IMR-90 (cell line): ENCODE measurements at places on chromosomes 1 and 21. TPM values are rescaled to one million over a fixed set of nuclear protein-coding genes. Genes with fewer than 3 reads are reported as not detected.

- DNase-seq, result no peak
Observed at GRCh38 chr1:242602001-242602400, 77.5 kb upstream of the PLD5 start.

The KCNJ9 gene
- total RNA-seq, result not detected in 2 replicates

DNA sequence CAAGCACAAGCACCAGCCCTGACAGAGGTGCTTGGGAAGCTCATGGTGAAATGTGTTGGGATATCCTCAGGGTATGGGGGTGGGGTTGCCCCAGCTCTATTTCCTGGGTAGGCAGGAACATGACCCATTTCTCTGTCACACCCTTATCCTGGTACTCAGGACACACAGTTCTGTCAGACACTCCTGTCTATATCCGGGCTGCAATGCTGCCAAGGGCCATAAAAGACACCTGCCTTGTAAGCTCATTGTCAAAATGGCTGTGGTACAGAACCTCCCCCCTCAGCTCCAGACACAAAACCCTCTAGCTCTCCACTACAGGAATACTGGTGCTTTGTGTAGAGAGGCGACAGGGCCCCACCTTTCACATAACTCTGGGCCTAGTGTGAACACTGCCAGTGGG, 636.7 kb downstream of the PLA2G4A start:
- no peak for DNase-seq

The RNU1-3 gene
- under 0.01 TPM in 2 replicates for total RNA-seq

DNA sequence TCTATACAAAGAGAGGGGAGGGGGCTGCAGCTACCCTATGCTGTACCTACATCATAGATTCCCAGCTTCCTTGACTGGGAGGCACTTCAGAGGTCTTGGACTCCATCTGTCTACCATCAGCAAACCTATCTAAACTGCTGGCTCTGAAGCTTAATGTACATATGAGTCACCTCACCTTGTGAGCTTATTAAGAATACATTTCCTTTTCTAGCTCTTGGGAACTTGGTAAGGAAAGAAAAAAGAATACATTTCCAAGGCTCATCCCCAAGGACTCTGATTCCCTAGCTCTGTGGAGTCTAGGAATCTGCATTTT, 50.0 kb upstream of the PRELP start:
- peak; percentile 67 for DNase-seq

The TMEM69 gene
- total RNA-seq, result 14.2 and 19.9 TPM in 2 replicates

DNA sequence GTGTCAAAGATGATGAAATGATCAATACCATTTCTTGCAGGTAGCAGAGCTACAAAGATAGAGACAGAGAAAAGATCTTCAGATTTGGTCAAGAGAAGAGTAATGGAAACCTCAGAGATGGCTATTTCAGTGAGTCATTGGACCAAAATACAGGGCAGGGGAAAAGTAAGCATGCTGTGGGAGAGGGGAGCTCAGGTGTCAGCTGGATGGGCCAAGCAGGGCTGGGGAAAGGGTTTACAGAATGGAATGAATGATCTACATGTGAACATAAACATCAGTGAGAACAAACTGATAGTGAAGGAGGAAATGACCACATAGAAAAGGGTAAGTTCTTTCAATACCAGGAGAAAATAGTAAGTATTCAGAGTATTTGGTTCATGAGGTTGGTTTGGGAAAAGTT, 61.4 kb upstream of the CNN3 start:
- DNase-seq, result peak; percentile 91

The NCF2 gene
- total RNA-seq, result 2.8 and 3.2 TPM in 2 replicates

DNA sequence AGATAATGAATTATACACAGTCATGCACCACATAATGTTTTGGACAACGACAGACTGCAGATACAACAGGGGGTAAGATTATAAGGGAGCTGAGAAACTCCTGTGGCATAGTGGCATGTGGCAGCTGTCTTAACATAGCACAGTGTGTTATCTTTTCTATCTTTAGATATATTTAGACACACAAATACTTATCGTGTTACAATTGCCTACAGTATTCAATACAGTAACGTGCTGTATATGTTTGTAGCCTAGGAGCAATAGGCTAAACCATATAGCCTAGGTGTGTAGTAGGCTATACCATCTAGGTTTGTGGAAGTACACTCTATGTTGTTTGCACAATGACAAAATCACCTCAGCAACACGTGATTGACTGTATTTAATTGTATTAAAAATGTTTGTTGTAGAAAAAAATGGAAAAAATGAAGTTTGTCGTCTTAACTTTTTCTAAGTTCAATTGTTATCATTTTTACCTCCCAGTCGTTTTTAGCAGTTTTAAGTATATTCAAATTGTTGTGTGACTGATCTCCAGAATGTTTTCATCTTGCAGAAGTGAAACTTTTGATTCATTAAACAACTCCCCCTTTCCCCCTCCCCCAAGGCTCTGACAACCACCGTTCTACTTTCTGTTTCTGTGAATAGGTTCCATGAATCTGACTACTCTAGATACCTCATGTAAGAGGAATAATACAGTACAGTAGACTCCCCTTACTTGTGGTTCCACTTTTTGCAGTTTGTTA, 351.0 kb upstream of the B3GALT2 start:
- DNase-seq, result no peak

The RGS1 gene
- total RNA-seq, result not detected in 2 replicates

- DNase-seq, result peak; percentile 36
Observed at GRCh38 chr1:113783254-113784103, 24.2 kb upstream of the PHTF1 start.

The ZNF593OS gene
- total RNA-seq, result not detected in 2 replicates

The FMOD gene
- total RNA-seq, result 0.18 and 0.28 TPM in 2 replicates

- DNase-seq, result no peak
Observed at GRCh38 chr21:35273333-35273732, 224.2 kb upstream of the RUNX1 start.

The SGIP1 gene
- 27.1 and 43.6 TPM in 2 replicates for total RNA-seq

GRCh38 chr1:162629077-162629627, 3.1 kb upstream of the DDR2 start:
- no peak for DNase-seq

DNA sequence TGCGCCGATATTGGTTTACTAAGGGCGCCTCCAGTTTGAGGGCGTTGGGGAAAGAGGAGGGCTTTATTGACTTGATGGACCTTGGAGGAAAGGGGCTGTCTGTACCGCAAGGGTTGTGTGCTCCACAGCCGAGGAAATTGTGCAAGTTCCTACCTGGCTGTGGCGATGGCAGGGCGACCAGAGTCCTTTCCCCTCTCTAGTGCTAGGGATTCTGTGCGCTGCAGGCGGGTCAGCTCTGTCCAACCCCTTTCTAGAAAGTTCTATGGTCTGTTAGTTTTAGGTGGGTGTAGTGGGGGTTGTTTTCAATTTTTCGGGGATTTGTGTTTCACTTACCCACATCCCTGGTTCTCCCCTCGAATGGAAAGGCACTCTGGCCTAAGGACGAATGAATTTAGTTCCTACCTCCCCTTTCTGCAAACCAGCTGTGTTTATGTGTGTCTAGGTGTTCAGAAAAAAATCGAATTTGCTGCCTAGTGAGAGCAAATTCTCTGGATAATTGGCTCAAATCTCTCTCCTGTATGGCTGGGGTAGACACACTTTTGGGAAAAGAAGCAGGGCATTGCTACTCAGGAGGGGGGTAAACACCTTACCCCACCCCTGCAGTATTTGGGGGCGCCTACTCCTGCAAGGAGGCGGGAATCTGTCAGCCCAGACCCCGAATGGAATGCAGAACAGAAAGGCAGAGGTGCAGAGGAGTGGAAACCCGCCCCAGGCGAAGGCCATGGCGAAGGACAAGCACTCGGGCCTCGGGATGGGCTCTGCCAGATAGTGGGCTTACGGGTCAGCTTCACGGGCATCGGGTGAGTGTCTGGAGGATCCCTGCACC, 2.0 kb downstream of the DMBX1 start:
- no peak for DNase-seq

- no peak for DNase-seq
Observed at GRCh38 chr1:154456631-154457030, 45.4 kb upstream of the TDRD10 start.

The NMNAT2 gene
- 0.36 and 0.56 TPM in 2 replicates for total RNA-seq

GRCh38 chr1:93699049-93699384, 17.4 kb upstream of the BCAR3 start:
- no peak for DNase-seq

DNA sequence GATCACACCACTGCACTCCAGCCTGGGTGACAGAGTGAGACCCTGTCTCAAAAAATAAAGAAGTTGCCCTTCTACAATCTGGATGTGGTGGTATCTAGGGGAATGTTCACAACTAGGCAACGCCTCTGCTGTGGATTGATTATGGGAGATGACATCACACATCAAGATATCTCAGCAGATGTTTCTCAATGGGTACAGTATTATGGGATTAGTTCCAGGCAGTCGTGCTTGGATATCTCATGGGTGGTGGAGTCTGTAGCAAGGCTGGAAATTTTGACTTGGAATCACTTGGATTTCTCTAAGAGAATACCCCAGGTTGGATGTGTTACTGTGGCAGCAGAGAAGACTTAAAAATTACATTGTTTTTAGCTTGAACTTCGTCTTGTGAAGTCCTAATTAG, 7.7 kb downstream of the IFNAR2 start:
- DNase-seq, result no peak

GRCh38 chr1:235854347-235854746, 12.4 kb downstream of the LYST start:
- no peak for DNase-seq

The OR14K1 gene
- total RNA-seq, result not detected in 2 replicates

DNA sequence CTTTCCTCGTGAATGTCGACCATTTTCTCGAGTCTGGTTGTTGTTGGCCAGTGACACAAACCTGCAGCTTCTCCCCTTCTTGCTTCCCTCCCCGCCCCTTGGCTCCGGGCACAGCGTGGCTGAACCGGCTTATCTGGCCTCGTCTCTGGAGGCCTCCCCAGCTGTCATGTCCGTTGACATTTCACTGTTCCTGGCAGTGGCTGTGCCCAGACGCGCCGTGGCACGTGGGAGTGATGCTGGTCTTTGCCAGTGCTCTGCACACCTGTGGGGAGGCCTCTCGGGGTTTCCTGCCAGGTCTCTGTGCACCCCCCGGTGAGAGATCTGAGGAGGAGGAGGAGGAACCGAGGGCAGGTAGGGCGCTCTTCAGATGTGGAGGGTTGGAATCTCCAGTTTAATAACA, 23.7 kb downstream of the SKI start:
- DNase-seq, result no peak

GRCh38 chr1:27136236-27136551, 18.7 kb downstream of the SLC9A1 start:
- peak; percentile 42 for DNase-seq

GRCh38 chr1:178682429-178682828, 42.6 kb upstream of the RALGPS2 start:
- DNase-seq, result no peak

DNA sequence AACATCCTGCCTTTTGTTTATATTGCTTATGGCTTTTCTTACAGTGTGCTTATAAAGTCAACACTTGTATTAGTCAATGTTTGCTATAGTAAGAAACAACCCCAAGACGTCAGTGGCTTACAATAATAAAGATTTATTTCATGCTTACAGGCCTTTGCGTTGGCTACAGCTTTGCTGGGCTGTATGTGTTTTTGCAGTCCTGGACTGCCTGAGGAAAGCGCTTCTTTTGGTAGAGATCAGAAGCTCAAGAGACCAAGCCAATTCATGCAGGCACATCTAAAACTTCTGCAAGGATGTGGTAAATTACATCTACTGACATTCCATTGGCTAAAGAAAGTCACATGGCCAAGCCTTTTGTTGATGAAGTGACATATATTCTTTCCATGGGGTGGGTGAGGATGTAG, 17.5 kb upstream of the PRKAA2 start:
- peak; percentile 70 for DNase-seq

- DNase-seq, result no peak
Observed at GRCh38 chr1:44757420-44757819, 17.8 kb downstream of the KIF2C start.

The ZNF593 gene
- total RNA-seq, result 22.2 and 22.8 TPM in 2 replicates

GRCh38 chr1:167500283-167500860, 18.0 kb downstream of the CD247 start:
- no peak for DNase-seq

DNA sequence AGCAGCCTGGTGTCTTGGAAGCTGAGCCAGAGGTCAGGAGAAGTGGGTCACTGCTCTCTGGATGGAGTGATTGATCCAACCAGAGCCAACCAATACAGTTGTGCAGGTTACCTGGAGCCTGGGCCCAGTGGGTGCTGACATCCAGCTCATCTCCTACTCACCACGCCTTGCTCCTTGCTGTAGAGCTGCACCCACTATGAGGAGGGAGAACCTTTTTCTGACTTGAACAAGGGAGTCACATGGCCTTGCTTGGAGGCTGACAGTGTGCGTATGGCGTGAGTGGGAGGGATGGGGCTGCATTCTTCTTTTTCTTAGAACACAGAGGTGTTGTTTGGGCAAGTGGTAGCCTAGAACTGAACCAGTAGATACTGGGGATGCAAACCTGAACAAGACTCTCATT, 201.1 kb upstream of the LMO4 start:
- DNase-seq, result no peak

The RGS4 gene
- total RNA-seq, result 538 and 635 TPM in 2 replicates

DNA sequence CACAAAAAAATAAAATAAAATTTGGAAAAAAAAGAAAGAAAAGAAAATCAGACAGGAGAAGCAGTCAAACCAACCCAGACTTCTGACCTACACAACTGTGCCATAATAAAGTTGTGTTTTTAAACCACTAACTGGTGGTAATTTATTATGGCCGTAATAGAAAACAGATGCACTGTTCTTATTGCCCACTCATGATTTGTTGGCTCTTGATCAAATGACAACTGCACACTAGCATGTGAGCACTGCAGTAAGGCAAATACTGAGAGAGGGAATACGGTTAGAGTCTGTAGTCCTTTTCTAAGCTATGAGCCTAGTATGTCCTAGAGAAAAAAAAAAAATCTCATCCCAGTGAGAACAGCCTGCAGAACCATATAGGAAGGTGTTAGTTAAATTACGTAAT, 61.2 kb upstream of the TNR start:
- DNase-seq, result no peak

The FCRL6 gene
- not detected in 2 replicates for total RNA-seq

The AADACL4 gene
- not detected in 2 replicates for total RNA-seq

The FAM163A gene
- not detected in 2 replicates for total RNA-seq

DNA sequence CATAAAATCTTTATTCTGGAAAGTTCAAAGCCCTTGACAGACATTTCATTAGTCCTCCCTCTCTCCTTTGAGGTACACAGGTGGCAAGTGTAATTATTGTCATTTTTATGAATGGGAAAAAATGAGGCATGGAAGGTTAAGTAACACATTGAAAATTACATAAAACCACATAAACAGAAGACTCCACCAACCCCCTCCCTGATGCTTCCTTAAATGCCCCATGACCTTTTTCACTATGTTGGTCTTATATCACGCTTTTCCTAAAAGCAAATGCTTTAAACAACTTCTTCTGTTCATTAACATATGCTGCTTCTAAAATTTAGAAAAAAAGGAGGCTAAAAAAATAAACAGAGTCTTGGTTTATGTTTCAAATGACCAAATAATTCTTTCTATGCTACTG, 648.4 kb downstream of the PTPRC start:
- no peak for DNase-seq

DNA sequence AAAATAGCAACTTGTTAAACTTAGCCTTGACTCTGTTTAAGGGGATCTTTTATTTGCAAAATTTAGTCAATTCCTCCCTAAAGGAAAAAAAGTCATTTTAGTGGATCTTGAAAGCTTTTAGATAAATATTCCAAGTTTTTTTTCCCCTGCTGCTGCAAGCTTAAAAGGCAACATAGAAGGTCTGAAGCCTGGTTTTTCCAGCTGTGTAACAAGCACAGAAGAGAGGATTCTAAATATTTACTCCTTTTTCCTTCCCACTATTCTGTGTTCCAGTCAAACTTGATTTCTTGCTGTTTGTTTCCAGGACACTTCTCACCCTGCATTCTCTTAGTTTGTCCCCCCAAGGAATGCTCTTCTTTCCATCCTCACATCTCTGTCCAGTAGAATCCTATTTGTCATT, 86.7 kb downstream of the NFIA start:
- DNase-seq, result no peak

GRCh38 chr1:15064217-15064929, 89.2 kb upstream of the TMEM51 start:
- no peak for DNase-seq

The COA6 gene
- 6.8 and 18.6 TPM in 2 replicates for total RNA-seq
